GM04503 (cell line): ENCODE measurements at places on chromosomes 11 and 22.

GRCh38 chr11:103690356-103690755, 346.1 kb upstream of the DDI1 start:
- no peak for DNase-seq

GRCh38 chr11:67370351-67371076, 2.9 kb downstream of the CLCF1 start:
- no peak for DNase-seq

DNA sequence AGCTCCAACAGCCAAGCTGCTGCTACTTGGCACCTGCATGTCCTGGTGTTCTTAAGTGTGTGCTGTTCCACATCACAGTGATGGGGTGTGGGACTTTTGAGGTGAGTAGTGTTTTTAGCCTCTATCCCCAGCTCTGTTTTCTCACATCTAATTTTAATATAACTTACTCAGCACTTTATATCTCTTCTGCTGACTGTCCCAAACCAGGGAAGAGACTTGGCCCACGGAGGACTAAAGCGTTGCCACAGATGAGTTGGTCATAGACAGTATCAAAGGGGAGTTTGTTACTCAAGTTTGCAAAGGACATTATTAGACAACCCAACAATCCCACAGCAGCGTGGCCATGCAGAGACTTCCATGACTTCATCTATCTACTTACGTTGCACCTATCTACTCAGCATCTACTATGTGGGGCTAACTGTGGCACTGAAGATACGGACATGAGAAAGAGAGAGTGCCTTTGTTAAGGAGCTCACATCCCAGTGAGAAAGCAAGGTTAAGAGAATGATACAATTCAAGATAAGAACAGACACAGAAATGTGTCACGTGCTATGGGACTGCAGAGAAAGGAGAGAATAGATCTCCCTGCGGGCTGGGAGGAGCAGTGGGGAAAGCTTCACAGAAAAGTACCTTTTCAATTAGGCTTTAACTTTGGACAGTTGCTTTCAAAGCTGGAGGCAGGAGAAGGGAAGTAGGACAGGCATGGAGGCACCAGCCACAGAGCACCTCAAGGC, 82.4 kb downstream of the ME3 start:
- DNase-seq, result no peak

DNA sequence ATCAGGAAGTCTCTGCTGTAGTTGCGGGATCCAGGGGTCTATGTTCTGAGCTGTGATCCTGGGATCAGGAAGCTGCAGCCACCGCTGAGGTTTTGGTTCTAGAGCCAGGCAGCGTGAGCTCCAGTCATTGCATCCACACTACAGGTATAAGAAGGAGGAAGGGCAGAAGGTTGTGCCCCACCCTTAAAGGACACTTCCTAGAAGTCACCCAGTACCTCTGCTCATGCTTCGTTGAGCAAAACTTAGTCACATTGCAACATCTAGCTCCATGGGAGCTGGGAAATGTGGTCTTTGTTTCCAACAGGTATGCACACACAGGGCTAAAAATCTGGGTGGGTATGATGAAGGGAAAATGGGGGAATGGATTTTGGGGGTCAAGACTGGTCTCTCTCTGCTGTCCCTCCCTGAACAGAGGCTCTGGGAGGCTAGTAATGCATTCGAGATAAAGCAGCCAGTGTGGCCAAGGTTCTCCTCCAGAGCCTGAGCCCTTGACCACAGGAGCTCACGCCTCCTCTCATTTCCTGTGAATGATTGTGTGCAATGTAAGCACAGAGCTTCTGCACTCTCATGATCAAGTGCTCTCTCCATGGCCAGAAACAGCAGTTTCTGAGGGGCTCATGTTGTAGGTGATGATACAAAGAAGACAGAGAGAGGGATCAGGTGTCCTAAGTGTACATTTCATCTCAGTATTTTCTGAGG, 86.8 kb upstream of the OR4B1 start:
- DNase-seq, result no peak

DNA sequence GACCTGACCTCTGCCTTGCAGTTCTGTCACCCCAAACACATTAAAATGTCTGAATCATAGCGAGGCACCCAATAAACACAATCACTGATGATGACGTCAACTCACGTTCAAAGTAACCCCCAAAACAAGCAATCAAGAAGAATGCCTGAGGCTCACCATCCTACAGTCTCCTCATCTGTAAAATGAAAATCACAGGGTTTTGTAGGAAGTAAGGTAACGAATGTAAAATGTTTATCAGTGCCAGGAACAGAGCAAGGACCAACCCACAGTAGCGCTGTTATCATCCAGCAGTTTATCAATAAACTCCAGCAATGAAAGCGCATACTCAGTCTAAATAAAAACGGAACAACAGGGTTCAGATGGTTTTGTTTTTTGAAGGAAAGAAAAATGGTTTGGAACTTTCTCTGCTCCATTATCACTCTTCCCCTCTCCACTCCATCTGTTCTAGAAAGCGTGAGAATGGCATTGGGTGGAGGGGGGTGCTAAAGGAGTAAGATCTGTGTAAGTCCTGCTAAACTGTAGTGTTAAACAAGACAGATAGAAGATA, 110.5 kb downstream of the MICAL3 start:
- no peak for DNase-seq

DNA sequence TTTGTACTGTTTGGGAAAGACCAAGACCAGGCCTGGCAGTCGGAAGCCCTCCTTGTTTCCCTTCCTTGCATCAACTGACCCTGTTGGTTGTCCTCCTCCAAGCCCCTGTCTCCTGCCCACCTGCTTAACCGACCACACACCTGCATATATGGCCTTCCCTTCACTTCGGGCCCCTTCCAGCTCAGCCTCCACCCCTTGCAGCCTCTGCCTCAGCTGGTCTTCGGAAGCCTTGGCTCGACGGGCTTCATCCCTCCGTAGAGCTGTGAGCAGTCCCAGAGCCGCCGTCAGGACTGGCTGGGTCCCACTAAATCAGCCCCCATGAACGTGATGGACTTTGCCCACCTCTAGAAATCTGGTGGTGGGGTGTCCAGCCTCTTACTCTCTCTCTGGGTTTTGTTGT, 8.4 kb downstream of the NHERF4 start:
- no peak for DNase-seq

GRCh38 chr11:19453651-19454257, 213.0 kb upstream of the E2F8 start:
- DNase-seq, result no peak

DNA sequence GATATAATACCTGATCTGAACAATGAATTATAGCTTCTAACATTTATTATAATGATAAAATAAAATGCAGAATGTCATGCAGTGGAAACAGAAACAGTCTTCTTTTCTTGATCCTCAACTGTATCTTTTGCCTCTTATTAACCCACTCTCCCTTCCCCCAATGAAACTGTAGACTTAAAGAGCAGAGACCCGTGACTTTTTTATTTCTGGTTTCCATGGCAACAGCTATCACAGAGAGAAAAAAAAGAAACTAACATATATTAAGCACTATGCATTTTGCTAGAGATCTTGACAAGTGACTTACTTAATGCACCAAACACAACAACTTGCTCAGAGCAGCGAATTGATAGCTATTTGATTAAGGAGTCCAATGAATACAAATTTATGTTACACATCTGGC, 69.3 kb downstream of the RAB38 start:
- no peak for DNase-seq

GRCh38 chr22:20979243-20979809, 2.8 kb upstream of the LZTR1 start:
- no peak for DNase-seq

DNA sequence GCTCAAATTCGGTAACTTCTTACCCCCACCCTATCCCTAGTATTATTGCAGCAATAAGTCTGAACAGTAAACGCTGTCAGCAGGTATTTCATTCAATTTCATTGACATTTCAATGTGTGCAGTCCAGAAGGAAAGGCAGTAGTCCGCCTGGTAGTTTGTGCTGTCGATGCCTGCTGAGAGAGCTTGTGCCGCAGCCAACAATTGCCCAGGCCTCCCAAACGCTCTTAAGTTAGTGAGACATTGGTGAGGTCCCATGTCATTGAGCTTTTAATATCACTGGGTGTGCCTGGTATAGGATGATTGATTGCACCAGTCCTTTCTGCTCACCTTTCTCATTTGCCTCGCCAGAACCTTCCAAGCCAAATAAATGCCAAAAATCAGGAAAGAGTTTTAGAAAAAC, 28.1 kb downstream of the ALKBH3 start:
- no peak for DNase-seq

GRCh38 chr11:33540946-33541915, 159.4 kb downstream of the C11orf91 start:
- no peak for DNase-seq

GRCh38 chr22:50311606-50312351, 4.3 kb upstream of the PLXNB2 start:
- no peak for DNase-seq

GRCh38 chr22:37417677-37418348, 9.5 kb downstream of the ELFN2 start:
- DNase-seq, result no peak

GRCh38 chr22:24803064-24803542, 2.9 kb upstream of the SGSM1 start:
- DNase-seq, result no peak

- DNase-seq, result no peak
These were observed 91.1 kb downstream of the PICALM start for GRCh38 chr11:85977751-85978160.

GRCh38 chr22:20863366-20863765, 4.6 kb downstream of the SNAP29 start:
- DNase-seq, result no peak

DNA sequence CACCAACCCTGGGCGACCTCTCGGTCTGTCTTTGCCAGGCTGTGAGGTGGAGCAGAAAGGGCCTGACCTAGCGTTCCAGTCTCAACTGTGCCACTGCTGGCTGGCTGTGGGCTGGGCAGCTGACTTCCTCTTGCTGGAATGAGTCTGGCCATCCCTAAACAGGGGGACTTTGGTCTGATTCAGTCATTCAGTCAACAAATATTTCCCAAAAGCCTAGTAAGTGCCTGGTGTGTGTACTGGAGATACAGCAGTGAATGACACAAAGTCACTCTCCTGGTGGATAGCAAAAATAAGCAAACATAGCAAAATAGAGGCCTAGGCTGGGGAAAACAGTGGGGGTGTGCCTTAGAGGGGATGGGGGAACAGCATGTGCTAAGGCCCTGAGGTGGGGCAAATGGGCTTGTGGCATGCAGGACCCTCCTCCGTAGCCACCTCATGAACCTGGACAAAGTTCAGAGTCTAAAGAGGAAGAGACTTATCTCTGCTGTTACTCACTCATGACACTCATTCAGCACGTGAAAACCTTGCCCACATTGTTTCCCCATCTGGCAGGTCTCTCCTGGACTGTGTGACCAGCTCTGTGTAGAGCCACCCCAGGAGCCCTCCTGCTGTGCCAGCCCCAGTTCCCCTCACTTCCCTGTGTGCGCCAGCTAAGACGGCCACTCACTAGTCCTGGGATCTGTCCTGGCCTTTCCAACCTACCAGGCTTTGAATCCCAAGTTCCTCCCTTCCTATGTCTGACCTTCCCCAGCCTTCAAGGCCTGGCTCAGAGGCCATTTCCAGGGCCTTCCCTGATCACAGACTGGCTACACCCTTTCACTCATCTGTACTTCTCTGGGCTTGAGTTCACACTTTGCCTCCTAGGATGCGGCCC, 4.7 kb downstream of the GUCD1 start:
- no peak for DNase-seq

- no peak for DNase-seq
These were observed 70.3 kb downstream of the TNRC6B start for GRCh38 chr22:40247976-40248375.

GRCh38 chr11:6572215-6572614, 31.2 kb downstream of the RRP8 start:
- DNase-seq, result peak; percentile 61

GRCh38 chr22:50250249-50250554, 863 bp downstream of the HDAC10 start:
- no peak for DNase-seq

DNA sequence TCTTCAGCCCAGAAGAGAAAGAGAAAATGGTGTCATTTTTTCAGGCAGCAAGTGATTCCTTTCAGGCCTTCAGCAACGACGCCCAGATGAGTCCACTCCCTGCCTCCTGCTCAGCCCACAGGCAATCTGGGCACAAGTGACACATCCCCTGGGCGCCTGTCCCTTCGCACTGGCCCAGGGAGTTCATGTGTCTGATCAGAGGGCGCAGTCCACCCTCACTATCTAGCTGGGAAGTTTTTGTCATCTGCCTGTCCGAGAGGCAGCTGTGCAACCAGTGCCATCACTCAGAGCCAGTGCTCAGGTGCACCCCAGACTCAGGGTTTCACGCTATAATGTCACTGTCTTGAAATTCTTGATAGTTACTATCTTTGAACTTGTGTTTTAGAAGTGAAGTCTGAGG, 1.4 kb upstream of the KCNQ1OT1 start:
- no peak for DNase-seq

DNA sequence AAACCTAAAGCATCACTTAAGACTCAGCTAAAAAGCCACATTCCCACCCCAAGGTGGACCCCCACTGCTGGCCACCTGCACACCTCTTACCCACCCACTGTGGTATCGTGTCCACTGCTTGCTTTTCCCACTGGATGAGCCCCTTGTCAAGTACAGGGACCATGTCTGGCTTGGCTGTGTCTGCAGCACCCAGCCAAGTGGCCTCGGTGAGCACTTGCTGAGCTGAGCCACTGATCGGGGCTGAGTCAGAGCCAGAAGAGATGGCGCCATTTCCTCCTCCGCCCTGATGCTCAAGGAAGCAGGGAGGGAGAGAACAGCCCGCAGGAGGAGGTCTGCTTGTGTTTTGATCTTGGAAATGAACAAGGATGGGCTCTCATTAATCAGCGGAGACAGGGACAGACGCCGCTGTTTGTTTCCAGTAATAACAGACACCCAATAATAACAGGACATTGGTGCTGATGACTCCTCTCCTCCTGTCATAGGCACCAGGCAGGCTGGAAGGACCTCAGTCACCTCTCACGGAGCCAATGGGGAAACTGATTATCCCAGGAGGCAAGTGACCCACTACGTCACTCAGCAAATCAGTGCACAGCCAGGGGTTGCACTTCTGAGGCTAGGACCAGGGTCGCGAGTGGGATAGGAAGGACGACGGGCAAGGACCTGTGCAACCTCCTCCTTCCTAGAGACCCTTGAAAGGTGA, 85.2 kb upstream of the RTL6 start:
- no peak for DNase-seq

- no peak for DNase-seq
These were observed 4.3 kb downstream of the ZFTA start for GRCh38 chr11:63764340-63764678.

GRCh38 chr11:90189011-90189410, 33.8 kb downstream of the CHORDC1 start:
- no peak for DNase-seq
